ENCODE measurements at places on chromosomes 1 and 21. TPM values are rescaled to one million over a fixed set of nuclear protein-coding genes. Genes with fewer than 3 reads are reported as not detected.

- DNase-seq: no peak
Observed at GRCh38 chr1:67485046-67485811, 55.0 kb upstream of the SERBP1 start.

- no peak for DNase-seq
Observed at GRCh38 chr1:218259800-218260199, 25.3 kb upstream of the RRP15 start.

DNA sequence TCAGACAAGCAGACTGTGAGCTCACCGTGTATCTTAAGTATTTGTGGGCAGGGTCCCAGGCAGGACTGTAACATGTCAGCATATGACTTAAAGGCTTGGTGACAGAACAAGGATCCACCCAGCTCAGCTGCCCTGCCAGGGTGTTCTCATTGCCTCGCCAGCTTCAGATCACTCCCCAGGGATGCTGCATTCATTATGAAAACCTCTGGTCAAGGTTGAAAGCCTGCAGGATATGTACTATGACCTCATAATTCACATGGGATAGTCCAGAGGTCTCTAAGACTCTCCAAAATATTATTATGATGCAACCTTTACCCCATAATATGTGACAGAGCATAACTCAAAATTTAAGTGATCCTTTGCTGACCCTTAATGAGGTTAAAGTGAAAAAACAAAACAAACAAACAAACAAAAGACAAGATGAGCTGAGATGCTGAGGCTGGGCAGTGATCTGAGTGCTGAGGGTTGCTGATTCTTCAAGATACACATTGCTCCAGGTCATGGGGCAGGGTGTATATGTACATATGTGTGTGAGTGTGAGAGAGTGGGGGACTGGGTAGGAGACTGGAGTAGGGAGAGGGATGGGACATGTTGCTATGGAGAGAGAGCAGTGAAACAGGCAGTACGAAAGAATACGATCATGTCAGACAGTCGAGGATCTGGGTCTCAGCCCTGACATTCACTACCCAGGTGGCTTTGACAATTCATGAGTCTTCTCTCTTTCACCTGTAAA, 98.8 kb upstream of the DUSP10 start:
- DNase-seq: no peak

GRCh38 chr1:106055855-106056254, 1000.6 kb upstream of the PRMT6 start:
- no peak for DNase-seq

KCNK2 gene
- total RNA-seq: not detected

CADM3 gene
- not detected for total RNA-seq

DNA sequence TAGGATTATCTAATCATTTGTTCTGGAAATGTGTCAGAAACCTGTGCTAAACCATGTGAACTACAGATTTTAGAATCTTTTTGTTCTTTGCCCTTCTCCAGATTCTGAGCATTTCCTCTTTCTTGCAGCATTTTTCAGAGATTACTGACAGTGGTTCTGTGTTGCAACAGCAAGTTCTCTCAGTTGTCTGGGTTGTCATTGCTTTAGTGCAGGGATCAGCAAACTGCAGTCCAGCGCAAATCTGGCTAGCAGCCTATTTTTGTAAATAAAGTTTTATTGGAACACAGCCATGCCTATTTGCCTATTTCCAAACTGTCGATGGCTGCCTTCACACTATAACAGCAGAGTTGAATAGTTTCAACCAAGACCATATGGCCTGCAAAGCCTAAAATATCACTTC, 66.3 kb upstream of the LRRC8D start:
- DNase-seq: no peak

DNA sequence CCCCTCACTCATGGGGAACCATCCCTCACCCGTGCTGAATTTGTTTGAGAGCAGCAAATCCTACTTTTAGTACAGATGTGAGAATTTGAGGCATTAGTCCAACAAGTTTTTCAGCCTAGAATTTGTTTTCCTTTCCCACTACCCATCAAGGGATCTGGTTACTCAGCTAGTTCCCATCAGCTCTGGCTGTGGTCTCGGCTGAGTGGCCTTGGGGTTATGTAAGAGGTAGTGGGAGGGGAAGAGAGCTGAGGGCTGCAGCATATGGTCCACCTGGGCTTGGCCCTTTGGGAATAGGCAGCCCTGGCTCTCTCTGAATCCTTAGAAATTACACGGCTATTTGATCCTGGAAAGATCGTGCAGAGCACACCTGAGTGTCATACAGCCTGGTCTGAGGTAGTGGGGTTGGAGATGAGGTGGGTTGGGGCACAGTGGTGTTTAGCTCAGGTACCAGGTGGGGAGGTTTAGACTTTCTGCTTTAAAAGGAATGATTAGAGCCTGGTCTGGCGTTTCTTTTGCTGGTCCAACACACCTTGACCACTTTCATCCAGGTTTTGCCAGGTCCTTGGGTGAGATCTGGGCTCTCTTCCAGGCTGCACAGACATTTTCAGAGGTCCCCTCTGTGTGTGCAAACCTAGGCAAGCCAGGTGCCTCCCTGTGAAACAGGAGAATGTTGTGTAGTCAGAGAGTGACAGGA, 4.2 kb downstream of the GSTM4 start:
- DNase-seq: no peak

PAQR6 gene
- 3.1 TPM for total RNA-seq

- DNase-seq: no peak
Observed at GRCh38 chr1:164660412-164660772, 101.4 kb downstream of the PBX1 start.

DNA sequence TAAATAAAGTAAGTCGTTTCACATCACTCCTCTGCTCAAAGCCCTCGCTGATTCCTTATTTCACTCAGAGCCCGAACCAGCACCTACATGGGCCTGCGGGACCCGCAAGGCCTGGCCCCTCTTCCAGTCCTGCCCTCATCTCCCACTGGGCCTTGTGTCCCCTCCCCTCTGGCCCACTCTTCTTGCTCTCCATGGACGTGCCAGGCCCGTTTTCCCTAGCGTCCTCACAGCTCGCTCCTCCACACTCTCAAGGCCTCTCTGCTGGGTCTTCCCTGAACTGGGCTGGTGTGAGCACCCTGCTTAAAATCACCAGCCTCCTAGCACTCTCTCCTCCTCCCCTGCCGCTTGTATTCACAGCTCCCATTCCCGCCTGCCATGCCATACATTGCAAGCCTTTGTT, 237.9 kb downstream of the FOXD2 start:
- DNase-seq: no peak

- DNase-seq: no peak
Observed at GRCh38 chr1:213615226-213615916, 372.4 kb upstream of the PROX1 start.

C1orf141 gene
- total RNA-seq: not detected

DNA sequence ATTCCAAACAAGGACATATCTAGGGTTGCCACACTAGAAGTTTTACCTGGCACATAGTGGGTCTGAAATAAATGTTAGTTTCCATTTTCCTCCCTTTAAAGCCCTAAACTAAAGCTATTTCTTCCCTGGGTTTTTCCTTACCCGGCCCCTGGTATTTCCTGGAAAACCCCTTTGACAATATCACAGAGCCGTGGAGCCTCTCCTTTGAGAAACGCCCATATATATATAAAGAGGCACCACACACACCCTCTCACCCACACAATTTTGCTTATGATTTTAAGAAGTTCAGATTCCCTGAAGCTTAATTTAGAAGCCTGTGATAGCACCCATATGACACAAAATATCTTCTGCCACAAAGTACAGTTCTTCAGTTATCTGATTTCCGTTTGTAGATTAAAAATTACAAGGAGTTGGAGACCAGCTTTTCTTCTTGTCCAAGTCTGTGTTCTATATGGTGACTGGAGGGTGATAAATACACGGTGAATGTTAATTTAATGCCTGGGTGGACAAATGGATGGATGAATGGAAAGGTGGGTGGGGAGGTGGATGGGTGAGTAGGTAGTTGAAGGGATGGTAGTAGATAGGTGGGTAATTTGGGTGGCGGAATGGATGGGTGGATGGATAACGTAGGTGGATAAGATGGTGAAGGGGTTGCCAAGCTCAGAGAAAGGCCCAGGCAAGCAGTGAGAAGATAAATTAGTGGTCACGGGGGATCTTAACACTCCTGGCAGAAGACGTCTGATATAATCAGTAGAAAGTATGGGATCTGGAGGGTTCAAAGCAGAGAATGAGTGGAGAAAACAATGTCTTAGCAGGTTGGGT, 154.4 kb upstream of the FGGY start:
- no peak for DNase-seq

DNA sequence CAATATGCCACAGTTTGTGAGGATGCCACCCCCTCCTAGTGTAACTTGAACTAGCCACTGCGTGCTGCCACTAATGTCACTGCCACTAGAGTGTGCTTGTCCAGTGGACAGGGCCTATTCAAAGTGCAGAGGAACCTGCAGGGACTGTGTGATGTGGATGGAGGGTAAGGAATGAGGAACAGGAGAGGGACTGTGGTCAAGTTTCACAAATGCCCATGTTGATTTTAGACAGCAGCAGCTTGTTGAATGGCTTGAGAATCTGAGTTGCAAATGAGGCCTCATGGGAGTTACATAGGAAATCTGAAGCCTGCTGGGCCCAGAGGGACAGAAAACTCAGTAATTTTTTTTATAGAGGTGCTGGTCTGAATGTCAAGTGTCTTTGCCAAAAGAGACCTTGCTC, 112.3 kb downstream of the HHAT start:
- DNase-seq: no peak

S100A4 gene
- total RNA-seq: 326 TPM
